ENCODE measurements at places on chromosomes 7 and 10. TPM values are rescaled to one million over a fixed set of nuclear protein-coding genes. Genes with fewer than 3 reads are reported as not detected.

The NAMPT gene
- total RNA-seq: 283 TPM

The IDE gene
- total RNA-seq: 52.8 TPM

GRCh38 chr10:126080879-126081411 lies 184.6 kb downstream of the FANK1 start:
- no peaks in the 10 kb centered on the region for H3K36me3 ChIP-seq
- peaks cover 14% of the 10 kb centered on the region for H3K27me3 ChIP-seq
- no peak overlapping the region for H3K4me3 ChIP-seq
- DNase-seq: no peak
- H3K27ac ChIP-seq: no peak overlapping the region

DNA sequence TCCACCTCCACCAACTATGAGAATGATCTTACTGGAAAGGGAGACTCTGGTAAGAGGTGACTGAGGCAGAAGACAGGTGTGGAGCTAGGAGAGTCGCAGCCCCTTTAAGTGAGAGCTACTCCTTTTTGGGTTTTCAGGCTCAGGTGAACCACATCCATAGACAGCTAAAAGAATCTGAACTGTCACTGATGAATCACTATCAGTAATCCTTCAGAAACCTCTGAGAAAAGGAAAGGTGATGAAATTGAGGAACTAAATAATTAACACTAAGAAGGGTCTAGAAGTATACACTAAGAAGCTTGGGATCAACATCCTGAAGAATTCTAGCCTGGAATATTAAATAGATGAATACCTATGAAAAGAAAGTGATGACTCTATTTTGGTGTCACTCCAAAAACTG lies 83.0 kb downstream of the SORBS1 start:
- H3K36me3 ChIP-seq: no peaks in the 10 kb centered on the region
- H3K27me3 ChIP-seq: no peaks in the 10 kb centered on the region
- H3K4me1 ChIP-seq: no peaks in the 10 kb centered on the region
- DNase-seq: no peak

DNA sequence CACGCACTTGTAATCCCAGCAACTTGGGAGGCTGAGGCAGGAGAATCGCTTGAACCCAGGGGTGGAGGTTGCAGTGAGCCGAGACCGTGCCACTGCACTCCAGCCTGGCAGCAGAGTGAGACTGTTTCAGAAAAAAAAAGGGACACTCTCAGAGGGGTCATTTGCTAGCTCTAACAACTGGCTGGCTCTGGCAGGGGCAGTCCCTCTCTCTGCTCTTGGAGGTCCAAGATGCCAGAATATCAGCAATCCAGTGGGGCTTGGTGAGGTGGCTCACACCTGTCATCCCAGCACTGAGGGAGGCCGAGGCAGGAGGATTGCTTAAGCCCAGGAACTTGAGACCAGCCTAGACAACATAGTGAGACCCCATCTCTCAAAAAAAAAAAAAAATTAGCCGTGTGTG lies 2.5 kb upstream of the PILRA start:
- no peak overlapping the region for H3K4me3 ChIP-seq
- H3K27ac ChIP-seq: peak overlapping the region; percentile 98
- no peaks in the 10 kb centered on the region for H3K27me3 ChIP-seq
